ENCODE measurements at places on chromosomes 4 and X.
A peak's percentile ranks its signal among the peaks of the same experiment; 100 is the strongest.

DNA sequence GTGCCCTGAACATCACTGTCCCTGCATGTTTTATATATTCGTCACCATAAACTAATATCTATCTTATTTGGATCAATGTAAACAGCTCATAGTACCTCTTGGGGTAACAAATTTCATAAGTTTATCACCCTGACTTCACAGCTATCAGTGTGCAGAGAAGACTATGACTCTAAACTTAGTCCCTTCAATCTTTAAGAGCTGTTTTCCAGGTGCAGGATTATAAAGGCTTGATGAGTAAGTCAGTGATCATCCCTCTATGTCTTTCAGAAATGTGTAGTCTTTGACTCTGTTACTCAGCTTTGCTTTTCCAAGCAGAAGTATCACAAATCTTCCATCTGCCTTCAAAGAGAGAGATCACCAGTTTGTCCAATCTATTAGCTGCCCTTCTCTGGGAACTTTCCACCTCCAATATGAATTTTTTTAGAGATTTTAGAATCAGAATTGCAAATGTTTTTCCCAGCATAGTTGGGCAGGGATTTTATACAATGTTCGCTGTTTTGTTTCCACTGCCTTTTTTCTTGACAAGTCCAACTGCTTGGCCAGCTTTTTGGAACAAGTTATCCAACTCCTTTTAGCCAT is 45.1 kb upstream of the TSPAN7 start:
- no peak for DNase-seq

DNA sequence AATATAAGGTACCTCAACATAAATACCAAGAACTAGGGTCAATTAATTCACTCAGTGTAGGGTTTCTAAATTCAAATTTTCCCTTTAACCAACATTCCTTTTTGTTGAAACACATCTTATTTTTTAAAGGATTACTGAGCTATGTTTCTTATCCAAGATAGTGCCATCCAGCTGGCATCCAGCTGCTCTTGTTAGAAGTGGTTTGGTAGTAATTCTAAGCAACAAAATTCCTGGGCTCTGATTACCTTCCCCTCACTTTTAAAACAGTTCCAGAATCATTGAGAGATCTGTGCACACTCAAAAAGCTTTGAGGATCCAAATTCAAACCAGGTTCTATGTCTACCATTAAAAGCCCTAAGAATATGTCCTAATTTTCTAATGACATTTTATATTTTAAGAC is 583.7 kb downstream of the TRIML1 start:
- no peak for DNase-seq

DNA sequence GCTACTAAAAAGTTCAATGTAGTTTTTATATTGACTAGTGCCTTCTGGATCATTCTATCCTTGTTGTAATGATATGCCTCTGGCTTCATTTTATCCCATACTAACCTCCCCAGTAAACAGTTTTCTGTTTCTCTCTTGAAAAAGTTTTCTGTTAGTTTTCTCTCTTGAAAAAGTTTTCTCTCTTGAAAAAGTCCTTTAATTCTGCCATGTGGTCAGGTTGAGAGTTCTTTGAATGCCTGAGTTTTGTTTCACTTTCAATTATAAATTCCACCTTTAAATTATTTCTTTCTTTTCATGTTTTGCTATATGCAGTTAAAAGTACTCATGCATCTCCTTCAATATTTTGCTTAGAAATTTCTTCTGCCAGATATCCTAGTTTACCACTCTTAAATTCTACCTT is 1139.6 kb downstream of the STPG2 start:
- no peak for DNase-seq

- no peak for DNase-seq
These were observed 36.8 kb upstream of the IL1RAPL1 start for GRCh38 chrX:28550331-28550872.

DNA sequence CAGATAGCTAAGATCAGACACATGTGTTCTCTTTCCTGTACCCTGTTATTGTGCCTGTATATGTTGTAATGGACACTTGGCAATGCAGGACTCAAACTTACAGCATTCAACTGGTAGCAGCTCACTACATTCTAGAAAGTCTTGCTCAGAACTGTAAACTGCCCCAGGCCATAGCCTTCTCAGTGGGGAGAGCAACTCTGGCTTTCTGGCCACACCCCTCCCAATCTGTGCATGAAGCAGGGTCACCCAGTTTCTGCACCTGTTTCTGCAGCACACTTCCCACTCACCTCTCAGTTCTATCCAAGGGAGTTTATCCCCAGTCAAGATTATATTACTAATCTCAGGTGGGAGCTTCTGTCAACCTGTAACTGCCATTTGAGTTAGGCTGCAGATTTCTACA is 38.9 kb upstream of the TBX22 start:
- DNase-seq, result no peak

- no peak for DNase-seq
These were observed 49.1 kb downstream of the ARHGEF9 start for GRCh38 chrX:63735882-63736281.

DNA sequence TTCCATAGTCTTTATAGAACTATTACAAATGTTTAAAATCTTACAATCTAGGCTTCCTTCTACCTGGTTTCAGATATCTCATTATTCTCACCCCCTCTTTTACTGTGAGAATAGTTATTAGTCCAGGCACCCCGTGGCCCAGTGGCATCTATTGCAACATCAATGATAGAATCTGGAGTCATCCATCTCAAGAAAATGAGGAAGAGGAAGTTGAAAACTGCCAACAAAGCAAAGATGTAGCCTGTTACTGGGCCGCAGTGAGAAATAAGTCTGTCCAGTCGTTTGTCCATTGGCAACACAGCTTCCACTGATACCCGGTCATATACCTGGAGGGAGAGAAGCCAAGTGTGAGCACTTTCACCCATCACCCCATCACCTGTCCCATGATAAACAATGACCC is 6.0 kb upstream of the ASB11 start:
- DNase-seq, result no peak

DNA sequence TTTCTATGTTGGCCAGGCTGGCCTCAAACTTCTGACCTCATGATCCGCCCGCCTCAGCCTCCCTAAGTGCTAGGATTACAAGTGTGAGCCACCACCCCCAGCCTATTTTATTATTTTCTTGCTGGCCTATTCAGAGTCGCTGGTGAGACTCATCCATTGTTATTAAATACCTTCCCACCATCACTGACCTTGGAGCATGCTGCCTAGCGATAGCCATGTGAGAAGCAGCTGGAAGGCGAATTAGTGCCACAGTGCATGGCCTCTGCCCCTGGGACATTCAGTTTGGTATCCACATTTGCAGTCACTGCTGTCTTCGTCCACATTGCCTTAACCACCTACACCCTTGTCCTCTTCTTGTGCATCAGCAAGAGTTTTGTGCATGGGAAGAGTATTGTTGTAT is 32.4 kb upstream of the NMU start:
- no peak for DNase-seq

DNA sequence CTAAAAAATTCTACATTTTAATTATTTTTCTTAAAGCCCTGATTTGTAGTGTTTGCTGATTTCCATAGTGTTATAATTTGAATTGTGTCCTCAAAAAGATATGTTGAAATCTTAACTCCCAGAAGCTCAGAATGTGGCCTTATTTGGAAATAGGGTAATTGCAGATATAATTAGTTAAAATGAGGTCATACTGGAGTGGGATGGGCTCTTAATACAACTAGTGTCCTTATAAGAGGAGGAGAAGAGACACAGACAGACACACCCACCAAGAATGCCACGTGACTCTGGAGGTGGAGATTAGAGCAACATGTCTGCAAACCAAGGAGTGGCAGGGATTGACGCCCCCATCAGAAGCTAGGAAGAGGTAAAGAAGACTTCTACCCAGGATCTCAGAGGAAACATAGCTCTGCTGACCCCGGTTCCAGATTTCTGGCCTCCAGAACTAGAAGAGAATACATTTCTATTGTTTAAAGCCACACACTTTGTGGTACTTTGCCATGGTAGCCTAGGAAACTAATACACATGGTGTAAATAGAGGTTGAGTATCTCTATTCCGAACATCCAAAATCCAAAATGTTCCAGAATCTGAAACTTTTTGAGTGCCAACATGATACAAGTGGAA is 70.5 kb upstream of the IRF2 start:
- DNase-seq, result no peak

DNA sequence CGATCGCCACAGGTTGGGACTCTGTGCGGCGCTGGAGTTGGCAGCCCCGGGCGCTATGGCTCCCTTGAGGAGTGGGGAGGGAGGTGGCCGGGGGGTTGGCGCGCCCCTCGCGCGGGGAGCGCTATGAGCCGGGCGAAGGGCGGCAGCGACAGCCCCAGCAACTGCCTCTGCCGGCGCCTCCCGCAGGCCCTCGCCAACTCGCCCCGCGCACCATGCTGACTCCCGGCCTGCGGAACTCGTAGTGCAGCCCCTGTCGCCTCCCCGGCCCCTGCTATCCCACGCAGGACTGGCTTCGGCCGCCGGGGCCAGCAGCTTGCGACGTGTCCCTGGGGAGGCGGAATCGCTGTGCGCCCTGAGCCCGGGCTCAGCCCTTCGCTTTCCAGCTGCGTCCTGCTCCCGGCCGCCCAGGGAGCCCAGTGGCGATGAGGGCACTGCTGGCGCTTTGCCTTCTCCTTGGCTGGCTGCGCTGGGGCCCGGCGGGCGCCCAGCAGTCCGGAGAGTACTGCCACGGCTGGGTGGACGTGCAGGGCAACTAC is 415 bp downstream of the SHISA3 start:
- no peak for DNase-seq

GRCh38 chrX:121958886-121959285 is 911.5 kb downstream of the GLUD2 start:
- no peak for DNase-seq

DNA sequence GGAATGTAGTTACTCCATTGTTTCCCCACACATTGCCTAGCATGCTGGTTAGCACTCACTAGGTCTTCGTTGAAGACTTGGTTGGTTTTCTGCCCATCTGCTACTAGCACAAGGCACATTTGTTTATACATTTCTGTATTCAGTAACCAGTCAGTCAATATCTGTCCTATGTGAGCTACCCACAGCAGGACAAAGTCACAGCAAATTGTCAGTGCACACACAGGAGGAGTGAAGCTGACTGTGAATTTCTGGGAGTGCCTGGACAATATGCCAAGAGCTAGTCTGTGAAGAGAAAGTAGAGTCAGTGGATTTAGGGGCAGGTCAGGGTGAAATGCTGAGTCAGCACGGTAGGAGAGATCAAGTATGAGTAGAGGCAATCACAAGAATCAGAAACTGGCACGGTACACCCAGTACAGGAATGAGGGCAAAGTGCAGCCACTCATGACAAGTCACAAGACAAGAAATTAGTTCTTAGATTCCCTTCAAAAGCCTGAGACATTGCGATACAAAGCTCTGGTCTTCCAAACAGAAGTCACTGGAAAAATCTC is 1049.8 kb upstream of the POU3F4 start:
- no peak for DNase-seq

DNA sequence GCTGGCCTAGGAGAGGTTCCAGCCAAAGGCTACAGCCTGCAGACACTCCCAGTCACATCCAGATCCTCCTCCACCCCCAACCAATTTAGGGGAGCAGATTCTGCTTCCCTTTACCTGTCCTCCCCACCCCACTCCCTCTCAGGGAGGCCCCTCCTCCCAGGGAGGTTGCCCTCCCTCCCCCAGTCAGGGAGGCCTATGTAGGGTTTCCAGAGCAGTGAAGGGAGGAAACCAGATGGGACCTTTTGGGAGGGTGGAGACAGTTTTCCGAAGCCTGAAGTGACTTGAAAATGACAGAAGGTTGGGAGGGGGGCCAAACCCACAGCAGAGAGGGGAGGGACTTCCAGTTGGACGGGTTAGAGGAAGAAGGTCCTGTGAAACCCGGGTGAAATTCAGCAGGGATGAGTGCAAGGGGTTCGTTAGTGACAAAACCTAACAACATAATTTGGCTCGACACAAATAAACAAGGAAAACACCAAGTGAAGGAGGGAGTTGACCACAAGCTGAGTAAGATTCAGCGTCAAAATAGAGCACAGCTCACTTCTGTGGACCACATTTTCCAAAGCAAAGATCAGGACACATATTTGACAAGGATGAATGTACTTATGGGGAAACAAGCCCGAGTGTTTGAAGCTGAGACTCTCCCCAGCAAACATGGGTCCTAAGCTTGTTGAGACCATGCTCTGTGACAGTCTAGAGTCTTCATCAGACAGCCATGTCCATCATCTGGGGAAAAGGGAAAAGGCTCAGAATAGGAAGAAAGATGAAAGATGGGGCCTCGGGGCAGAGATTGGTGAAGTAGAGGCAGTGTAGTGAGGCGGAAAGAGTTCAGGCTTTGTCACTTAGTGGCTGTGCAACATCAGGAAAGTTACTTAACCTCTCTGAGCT is 46.4 kb downstream of the PRPS1 start:
- DNase-seq, result peak; percentile 40

DNA sequence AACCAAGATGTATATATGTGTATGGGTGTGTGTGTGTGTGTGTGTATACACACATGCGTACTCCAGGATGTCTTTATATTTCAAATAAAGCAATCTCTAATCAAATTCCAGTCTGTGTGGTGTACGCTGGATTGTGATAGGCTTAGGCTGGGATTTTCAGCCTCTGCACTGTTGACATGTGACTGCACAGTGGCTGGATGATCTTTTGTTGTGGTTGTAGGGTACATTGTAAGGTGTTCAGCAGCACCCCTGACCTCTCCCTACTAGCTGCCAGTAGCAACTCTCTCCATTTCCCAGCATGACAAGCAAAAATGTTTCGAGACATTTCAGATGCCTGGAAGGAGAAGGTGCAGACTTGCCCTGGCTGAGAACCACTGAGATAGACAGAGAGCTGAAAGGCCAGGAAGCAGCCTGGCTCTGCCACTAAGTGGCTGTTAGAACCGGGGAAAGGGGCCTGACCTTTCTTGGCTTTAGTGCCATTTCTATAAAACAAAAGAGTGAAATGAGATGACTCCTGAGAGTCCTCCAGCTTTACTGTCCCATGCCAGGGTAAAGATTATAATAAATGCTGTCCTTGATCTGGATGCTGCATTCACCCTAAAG is 10.5 kb downstream of the PGM2 start:
- no peak for DNase-seq

DNA sequence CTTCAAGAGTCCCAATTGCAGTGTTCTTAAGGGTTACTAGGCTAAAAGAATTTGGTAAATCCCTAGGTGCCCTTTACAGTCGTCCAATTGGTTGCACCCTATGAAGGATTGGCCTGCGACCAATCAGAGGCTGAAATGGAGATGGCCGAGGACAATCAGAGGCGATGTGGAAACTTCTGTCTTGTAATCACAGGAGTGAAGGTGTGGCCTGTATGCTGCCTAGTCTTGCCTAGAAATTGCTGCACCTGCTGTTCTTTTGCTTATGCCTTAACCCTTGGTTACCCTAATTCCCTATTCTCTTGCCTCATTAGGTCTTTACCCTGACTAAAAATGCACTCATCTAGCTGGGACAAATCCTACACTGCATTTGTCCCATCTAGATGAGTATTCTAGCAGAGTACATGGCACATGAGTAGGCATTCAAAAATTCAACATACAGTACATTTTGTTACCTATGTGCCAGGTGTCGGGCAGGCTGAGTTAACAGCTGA is 1.0 kb upstream of the DCK start:
- DNase-seq, result no peak

- DNase-seq, result no peak
These were observed 261.4 kb downstream of the LAS1L start for GRCh38 chrX:65273152-65273551.

GRCh38 chr4:78764498-78764961 is 11.6 kb upstream of the BMP2K start:
- no peak for DNase-seq
